Activated CD8-positive, alpha-beta memory T cell treated with anti-CD3 and anti-CD28 coated beads for 36 hours (primary cell): ENCODE measurements at places on chromosomes 4 and X. TPM values are rescaled to one million over a fixed set of nuclear protein-coding genes. Genes with fewer than 3 reads are reported as not detected.

The CT55 gene
- total RNA-seq = not detected

The NUP62CL gene
- total RNA-seq = 2.5 TPM

The WDFY3 gene
- 0.78 TPM for total RNA-seq

The CYSLTR1 gene
- total RNA-seq = 0.34 TPM

The SERPINA7 gene
- not detected for total RNA-seq
